CD4-positive, alpha-beta T cell treated with Interleukin-6 at 100 ng/mL for 8 hours (primary cell): ENCODE measurements at places on chromosomes 7 and 10.

DNA sequence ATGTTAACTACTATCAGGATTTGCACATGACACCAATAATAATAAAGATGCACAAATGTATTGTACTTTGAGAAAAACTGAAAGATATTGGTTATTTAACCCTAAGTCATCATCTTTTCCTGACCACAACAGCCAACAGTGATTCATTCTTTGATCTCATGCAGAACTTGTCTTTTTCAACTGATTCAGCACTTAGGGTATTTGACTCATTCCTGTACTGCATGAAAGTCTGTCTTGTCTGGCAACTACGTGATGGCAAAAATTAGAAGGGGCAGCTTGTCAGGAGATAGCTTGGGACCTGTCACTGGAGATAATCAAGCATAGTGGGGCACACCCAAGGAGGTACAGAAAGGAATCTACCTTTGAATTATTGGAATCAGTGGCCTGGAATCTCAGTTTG lies 77.8 kb upstream of the LRRC17 start:
- DNase-seq: no peak

DNA sequence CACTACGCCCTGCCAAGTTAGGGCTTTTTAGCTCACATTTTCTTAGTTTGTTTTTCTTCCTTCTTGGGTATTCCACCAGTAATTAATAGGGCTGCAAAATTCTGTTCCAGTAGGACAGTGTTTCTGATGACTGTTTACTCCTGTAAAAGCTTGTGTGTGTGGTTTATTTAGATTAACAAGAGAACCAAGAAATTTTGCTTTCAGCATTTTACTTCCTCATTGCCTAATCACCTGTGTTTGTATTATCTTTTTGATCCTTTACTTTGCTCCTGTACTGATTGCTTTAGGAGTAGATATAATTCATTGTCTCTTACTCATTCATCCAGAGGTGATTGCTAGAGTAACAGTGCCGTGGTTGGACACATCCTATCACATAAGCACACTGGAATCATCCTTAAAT lies 27.7 kb downstream of the TDRD1 start:
- DNase-seq: no peak

DNA sequence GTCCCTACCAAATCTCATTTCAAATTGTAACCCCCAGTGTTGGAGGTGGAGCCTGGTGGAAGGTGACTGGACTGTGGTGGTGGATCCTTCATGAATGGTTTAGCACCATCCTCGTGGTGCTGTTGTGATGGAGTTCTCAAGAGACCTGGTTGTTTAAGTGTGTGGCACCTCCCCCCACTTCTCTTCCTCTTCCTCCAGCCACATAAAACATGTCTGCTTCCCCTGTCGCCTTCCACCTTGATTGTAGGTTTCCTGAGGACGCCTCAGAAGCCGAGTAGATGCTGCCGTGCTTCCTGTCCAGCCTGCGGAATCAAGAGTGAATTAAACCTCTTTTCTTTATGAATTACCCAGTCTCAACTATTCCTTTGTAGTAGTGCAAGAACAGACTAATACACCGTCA lies 21.0 kb downstream of the GRB10 start:
- no peak for DNase-seq

DNA sequence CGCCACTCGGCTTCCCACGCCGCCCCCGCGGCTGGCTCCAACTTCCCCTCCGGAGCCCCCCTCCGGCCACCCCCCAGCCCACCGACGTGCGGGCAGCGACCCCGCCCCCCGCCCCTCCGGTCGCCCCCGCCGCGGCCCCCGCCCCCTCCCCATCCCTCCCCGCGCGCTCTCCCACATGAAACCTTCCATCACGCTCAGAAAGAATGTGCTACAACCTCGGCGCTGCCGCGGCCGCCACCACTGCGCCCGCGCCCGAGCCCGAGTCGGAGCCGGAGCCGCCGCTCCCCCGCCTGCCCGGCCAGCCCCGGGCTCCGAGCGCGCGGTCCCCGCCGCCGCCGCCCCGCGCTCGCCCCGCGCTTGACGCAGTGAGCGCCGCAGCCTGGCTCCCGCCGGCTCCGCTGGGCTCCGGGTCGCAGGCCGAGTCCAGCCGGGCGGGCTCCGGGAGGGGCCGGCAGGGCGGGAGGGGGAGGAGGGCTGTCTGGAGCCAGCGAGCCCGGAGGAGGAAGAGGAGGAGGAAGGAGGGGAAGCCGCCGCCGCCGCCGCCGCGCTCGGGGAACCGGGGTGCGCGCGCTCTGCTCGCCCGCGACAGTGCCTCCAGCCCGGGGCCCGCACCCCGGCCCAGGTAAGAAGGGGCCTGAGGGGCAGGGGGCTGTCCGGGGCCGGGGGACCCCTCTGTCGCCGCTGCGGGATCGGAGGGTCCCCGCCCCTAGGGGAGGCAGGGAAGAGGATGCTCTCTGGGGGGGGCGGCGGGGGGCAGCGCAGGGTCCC lies 4.3 kb upstream of the ELFN1 start:
- no peak for DNase-seq

DNA sequence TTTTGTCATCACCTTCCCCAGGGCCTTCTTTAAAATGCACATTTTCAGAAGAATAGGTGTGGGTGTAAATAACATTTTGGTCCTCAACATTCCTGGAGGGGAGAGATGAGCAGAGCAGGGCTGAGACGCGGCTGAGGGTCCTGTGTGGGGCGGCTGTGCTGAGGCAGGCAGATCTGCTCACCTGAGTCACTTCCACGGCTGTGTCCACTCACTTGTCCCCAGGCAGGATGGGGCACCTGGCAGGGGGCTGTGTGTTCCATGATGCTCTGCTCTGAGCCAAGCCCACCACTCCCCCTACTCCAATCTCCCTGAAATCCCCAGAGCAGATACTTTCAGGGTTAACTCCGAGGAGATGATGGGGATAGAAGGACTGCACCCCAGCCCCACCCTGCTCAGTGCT lies 93.8 kb downstream of the GLRX3 start:
- DNase-seq: no peak

- no peak for DNase-seq
Measured at GRCh38 chr10:131790021-131790420, 110.8 kb upstream of the PPP2R2D start.

- no peak for DNase-seq
Measured at GRCh38 chr7:20393616-20394015, 62.9 kb downstream of the ITGB8 start.

DNA sequence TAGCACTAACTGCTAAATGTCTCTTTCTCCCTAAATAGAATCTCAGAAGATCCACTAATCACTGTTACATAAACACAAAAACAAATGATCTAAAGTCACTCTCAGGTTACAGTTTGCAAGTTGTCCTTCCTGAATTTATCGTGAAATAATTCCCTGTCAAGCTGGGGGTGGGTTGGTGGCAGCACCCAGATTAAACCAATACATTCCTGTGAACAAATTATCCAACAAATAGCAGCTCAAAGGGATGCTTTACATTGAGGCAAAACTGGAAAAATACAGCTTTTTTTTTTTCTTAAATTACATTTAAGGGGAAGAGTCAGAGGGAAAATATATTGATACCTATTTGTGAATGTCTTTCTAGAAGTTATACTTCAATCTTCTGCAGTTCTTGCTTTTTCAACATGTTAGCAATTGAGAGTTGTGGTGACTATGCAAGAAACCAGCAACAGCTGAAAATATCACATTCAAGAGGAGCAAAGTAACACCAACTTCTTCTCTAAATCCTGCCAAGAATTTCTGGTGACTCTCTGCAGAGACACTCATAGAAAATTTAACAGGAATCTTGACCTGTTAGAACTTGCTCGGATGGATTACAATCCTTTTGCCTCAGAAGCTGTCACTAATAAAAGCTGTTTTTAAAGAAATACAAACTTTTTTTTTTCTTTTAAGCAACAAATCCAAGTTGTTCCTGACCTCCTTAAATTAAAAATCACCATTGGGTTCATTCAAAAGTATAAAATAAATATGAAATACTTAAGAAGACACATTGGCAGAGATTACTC lies 18.9 kb downstream of the LMOD2 start:
- no peak for DNase-seq

DNA sequence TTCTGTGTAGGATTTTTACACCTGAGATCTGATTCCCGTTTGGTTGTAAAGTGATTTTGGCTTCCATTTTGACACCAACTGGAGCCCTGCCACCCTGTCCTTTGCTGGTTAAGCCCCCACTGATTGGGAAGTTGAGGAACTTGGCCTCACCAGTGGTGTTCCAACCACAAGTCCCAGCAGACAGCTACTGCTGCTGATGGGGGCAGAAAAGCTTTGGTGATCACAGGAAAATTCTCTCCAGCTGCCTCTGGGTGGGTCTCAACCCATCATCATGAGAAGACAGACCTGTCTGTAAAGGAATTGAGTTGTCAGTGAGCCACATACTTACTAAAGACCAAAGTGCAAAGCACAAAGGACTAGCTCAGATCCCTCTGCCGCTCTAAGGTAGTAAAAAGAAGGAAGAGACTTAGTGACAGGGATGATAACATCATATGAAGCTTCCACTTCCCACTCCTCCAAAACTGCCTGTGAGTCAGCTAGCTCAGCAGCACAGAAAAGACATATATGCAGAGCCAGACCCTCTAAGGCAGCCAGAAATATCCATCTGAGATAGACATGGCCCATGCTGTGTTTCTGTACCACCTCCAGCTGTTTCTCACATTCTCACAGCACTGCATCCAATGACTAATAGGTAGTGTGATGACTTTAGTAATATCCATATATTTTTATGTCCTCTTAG lies 22.4 kb upstream of the LRRC17 start:
- DNase-seq: no peak

DNA sequence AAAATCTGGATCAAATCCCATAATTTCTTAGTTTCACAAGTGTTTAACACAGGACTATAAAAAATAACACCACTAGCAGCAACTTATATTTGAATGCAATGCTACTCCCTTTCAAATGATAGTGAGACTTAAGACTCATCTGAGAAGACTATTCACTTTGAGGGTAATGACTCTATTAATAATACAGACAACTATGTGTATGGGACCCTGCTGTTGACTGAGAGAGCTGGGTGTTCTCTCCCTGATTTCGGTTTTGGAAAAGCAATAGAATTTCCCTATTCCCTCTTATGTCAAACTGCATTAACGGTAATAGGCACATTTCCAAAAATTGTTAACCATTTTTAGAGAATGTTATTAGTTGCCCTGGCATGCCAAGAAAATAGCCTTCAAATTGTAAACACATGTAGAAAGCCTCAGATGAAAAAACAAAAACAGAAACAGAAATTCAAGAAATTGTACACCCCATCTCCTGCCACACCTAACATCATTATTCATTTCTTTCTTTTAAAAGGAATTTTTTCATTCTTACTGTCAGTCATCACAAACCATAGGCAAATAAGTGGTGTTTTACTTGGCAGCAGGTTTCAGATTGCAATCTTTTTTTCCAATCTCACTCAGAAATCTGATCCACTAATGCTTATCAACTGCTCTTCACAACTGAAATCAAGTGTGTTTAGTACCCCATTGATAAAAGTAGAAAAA lies 153.7 kb downstream of the TFPI2 start:
- no peak for DNase-seq

DNA sequence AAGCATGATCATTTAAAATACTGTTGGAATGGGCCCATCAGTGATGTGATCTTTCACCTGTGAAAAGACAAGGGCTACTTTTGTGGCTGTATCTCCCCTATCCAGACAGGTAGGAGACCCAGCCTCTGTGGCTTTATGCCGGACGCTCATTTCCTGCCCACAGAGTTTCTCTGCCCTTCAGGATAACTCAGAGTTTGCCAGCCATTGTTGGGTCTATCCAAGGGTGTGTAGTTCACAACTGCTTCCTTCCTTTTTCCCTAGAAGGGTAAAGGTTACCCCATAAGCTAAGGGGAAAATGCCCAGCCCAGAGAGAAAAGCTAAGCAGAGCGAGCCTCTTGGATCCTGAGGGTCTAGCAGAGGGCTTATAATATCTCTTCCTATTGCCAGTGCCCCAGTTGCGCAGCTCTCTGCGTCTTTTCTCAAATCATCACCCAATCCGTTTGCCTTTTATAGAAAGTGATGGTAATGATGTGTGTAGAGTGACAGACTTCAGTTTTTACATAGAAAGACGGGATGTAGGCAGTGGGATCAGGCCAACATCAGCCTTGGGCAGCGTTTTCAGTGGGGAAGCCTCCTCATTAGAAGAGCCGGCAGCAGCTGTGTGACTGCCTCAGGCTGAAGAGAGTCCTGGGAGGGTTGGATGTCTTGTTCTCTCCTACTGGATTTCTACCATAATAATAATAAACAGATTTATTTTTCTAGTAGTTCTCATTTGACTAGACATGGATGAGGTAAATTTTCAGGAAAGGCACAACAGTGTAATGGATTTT lies 80.5 kb downstream of the MET start:
- DNase-seq: no peak

GRCh38 chr10:4038000-4038399 lies 253.0 kb upstream of the KLF6 start:
- no peak for DNase-seq

GRCh38 chr7:143484119-143484518 lies 6.4 kb downstream of the TAS2R41 start:
- DNase-seq: no peak

- DNase-seq: no peak
Measured at GRCh38 chr7:696812-697551, 29.5 kb upstream of the DNAAF5 start.
